ENCODE measurements at places on chromosomes 2 and 18.

- DNase-seq, result no peak
Observed at GRCh38 chr18:59672235-59672711, 24.9 kb downstream of the CCBE1 start.

GRCh38 chr18:35817604-35818352 lies 154.7 kb upstream of the RMP24 start:
- no peak for DNase-seq

DNA sequence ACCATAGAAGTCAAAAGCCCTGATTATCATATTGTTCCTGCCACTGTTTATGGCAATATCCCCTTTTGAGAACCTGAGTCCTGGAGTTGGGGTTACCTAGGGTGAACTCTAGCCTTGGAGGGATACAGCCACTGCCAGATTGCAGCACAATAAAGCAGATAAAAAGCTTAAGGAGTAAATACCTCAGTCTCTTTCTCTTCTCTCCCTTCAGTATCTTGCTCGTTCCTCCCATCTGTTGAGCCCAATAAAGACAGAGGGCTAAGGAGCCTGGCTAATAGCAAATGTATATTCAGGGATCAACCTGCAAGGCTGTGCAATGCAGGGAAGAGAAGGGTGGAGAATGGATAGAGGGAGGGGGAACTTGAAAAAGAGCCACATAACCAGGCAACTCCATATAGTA lies 8.0 kb upstream of the DPP4 start:
- no peak for DNase-seq

- no peak for DNase-seq
Observed at GRCh38 chr2:157055660-157056199, 201.8 kb upstream of the GALNT5 start.

DNA sequence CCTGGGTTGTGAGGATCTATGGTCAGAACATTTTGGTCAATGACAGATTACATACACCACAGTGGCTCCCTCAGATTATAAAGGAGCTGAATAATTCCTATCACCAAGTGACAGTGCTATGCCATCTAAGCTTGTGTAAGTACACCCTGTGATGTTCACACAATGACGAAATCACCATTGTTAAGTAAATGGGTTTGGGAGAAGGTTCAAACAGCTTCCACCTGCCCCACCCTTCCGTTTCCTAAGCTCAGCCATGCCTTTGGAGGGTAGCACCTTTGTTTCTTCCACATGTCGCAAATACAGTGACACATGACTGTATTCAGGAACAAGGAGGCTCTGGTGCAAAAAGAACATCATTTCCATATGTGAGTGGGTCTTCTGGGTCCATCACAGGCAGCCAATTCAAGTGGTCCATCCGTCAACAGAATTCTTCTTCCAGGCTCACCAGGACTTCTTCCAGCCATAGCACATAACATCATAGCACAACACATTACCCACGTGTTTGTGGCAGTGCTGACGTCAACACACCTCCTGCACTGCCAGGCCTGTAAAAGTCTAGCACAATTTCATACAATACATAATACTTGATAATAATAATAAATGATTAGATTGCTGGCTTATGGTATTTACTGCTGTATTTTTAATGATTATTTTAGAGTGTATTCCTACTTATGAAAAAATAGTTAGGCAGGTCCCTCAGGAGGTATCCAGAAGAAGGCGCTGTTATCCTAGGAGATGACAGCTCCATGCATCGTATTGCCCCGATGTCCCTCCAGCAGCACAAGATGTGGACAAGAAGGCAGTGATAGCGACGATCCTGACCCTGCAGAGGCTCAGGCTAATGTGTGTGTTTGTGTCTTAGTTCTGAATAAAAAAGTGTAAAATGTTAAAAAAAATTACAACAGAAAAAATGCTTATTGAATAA lies 264.8 kb downstream of the ANAPC1 start:
- no peak for DNase-seq

- no peak for DNase-seq
Observed at GRCh38 chr18:78698914-78699313, 280.7 kb upstream of the SALL3 start.

- no peak for DNase-seq
Observed at GRCh38 chr2:177783835-177784744, 288.5 kb downstream of the PDE11A start.

- DNase-seq, result no peak
Observed at GRCh38 chr2:37838541-37839167, 86.4 kb upstream of the RMDN2 start.

DNA sequence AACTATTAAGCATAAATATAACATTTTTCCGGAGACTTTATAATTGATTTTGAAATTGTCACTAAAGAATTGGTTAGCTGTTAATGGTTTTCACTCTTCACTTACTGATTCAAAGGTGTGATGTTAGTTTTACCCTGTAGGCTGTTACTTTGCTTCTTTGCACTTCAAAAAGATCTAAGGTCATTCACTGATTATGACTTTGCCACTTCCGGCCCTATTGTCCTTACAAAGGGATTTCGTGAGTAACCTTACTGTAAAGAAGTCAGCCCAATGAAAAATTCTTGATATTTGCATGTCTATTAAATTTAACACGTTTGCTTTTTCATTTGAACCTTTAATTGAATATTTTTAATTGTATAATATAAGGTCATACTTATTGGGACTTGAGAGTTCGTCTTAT lies 61.4 kb downstream of the GREB1L start:
- DNase-seq, result no peak

- no peak for DNase-seq
Observed at GRCh38 chr18:67776929-67777328, 260.4 kb upstream of the DSEL start.

DNA sequence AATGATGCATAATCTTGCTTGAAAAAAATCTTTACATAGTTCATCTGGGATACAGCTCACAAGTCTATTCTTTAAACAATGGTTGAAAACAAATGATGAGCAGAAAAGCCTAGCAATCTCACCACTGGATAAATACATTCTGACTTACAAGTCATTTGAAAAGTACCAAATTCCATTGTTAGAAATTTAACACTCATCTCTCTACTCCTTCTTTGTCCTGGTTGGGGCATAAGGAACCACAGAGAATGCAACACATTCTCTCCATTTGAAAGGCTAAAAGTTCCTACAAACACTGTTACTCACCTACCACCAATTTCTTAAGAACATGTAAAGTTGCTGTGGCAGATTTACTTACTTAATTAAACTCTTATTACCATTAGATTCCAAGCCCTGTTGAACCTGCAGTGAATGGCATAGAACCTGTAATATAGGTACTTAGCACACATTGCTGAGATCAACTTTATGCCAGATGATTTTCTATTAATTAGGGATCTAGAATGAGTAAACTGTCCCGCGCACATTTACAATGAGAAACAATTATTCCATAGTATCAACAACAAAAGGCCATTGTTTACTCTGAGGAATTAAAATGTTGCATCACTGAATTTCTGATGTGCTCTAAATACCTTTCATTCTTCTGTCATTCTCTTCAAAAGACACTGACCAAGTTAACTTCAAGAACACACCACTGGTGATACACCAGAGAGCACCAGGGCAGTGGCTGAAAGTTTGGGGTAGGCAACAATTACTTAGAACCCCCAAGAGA lies 69.6 kb downstream of the CABYR start:
- no peak for DNase-seq

GRCh38 chr2:233479616-233480489 lies 86.7 kb downstream of the USP40 start:
- DNase-seq, result peak; percentile 0

DNA sequence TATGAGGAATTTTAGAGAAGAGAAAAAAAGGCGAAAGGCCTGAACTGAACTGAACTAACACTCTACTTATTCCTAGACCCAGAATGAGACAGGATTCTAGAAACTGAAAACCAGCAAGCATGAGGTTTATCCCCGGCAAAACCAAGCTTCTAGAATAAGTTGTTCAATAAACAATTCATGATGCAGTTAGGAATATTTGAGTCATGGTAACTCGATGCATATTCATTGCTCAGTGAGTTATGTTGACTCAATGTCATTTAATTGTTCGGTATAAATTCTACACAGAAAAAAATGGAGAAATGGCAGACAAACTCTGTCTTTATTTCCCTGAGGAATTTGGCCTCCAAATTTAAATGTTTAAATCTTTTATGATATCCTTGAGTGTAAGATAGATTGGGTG lies 321.5 kb downstream of the SATB2 start:
- no peak for DNase-seq
